CD4-positive, alpha-beta T cell treated with Interleukin-10 for 1 hour (primary cell): ENCODE measurements at places on chromosomes 4 and X.

GRCh38 chr4:108683479-108683878, 33.1 kb downstream of the OSTC start:
- DNase-seq: peak; percentile 3

DNA sequence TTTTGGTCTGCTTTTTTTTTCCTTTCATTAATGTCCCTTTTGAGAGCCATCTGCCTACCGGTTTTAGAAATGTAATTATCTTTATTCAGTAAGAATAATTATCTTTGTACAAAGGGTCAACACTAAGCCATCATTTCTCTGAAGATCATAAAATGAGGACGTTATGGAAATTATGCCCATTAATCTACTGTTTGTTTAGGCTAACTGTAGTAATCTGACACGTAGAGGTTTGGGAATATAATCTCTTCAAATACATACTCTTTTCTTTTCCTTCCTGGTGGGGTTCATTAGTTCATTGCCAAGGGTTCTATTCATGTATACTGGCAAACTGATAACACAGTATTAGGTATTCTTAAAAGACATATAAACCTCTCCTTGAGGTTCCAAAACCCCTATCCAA, 3.8 kb upstream of the HSD17B13 start:
- DNase-seq: no peak

DNA sequence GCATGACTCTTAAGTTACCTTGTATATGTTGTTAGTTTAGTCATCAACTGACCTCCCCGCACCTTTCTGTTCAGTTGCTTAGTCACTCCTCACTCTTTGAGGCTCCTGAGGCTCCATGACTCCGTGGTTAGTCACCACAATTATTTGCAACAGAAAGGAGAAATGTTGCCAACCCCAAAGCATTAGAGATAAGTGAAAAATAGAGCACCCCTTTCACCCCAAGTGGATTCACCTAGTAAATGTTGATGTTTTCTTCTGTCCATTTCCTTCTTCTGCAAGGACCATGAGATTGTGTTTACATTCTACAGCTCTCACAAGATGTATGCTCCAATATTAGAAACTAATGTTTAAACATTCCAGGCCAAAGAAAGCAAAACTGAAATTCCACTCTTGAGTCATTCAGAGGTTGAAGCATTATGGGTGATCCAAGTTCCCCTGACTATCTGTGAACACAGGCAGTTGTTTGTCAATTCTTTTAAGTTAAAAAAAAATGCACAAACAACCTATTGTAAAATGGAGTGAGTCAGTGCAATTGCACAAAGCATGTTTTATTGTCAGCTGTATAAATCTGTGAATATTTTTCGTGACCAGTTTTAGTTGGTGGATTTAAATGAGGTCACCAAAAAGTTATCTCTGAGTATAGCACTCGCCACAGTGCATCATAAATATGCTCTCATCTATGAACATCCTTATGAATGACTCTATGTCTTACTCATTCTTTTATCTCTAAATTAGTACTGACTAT, 552.4 kb upstream of the MAGEB2 start:
- no peak for DNase-seq

DNA sequence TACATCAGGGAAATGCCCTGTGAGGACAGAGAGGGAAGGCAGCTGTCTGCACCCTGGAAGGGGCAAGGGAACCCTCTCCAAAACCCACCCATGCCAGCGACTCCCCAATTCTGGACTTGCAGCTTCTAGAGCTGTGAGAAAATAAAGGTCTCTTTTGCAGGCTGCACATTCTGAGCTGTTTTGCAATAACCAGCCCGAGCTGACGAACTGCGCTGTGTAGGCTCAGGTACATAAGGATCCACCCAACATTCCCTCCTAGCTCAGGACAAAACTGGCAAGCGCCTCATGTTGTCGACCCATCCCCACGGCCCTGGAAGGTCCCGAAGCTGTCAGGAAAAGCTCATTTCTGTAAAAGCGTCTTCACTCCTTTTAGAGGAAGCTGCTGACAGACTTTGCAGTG, 271.8 kb downstream of the CRLF2 start:
- no peak for DNase-seq

- DNase-seq: no peak
Measured at GRCh38 chr4:86034616-86035015, 325.2 kb downstream of the MAPK10 start.

GRCh38 chrX:42943051-42943974, 165.3 kb upstream of the PPP1R2C start:
- DNase-seq: peak; percentile 70

DNA sequence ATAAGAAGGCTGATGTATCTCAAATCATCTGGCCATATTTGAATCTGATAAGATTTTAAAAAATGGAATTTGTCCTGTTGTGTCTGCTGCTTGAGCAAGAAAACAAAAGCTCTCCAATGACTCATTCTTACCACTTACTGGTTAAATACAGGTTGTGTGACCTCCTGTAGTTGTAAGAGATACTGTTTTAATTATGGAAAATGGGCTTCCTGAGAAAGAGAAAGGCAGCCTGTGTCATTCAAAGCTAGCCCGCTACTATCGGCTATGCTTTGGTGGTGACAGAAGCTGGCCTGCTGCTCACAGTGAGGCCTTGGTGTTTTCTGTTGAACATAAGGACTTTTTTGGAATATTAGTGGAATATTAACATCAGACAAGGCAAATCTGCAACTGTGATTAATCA, 1722.1 kb upstream of the PCDH10 start:
- DNase-seq: no peak

- no peak for DNase-seq
Measured at GRCh38 chrX:54171527-54172250, 11.4 kb downstream of the FAM120C start.

GRCh38 chr4:159219862-159220261, 117.0 kb downstream of the RAPGEF2 start:
- no peak for DNase-seq

DNA sequence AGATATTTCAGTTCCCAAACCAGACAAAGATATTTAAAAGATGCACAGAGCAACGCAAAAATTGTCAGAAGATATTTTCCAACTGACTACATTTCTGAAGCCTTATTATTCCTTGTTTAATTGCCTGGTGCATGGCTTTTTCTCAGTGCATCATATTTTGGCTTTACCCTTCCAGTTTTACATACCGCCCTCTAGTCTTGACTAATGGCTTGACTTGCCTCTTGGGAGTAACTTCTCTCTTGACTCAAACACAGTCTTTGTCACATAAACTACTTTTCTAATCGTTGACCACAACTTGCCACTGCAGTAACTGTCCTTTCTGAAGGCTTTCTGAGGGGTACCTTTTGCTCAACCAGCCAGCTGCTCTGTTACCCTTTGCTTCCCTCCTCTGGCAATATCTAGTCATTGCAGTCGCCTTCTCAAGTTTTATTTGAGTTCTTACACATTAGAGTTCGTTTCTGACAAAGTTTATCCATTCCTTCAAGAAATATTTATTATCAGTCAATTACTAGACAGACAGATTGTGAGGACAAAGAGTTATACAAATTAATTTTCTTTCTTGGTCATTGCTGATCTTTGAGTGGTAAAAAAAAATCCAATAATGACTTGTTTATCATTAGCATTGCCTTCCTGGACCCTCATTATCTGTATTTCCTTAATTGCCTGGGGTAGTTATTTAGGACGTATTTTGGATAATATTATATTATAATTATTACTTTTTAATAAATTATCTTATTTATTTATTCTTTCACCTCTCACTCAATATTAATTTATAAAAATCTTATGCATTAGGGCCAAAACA, 506.9 kb upstream of the PCDH10 start:
- no peak for DNase-seq

DNA sequence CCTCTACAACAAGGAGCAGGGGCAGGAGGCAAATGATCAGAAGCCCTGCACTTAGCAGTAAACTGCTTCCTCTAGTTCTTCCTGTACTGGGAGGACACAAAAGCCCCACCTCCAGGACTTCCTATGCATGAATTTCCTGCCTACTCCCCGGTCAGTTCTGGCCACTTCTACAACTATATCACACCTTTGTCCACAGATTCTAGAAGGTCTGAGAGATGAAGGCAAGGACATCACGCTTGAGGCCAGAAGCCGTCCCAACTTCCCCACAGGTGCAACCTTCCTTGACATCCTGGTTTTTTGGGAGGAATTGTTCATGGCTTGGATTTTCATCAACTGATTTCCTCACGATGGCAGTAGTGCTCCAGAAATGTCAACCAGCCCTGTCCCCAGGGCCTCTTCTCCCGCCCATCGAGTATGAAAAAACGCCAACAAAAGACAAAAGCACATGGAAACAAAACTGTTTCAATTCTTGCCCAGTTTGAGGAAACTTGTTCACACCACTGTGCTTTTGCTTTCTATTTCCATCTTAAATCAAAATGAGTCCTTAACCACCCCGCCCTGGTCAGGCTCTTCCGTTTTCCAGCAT, 206.5 kb upstream of the STK26 start:
- peak; percentile 88 for DNase-seq

- DNase-seq: peak; percentile 40
Measured at GRCh38 chrX:152926279-152926678, 28.4 kb downstream of the ZNF185 start.

DNA sequence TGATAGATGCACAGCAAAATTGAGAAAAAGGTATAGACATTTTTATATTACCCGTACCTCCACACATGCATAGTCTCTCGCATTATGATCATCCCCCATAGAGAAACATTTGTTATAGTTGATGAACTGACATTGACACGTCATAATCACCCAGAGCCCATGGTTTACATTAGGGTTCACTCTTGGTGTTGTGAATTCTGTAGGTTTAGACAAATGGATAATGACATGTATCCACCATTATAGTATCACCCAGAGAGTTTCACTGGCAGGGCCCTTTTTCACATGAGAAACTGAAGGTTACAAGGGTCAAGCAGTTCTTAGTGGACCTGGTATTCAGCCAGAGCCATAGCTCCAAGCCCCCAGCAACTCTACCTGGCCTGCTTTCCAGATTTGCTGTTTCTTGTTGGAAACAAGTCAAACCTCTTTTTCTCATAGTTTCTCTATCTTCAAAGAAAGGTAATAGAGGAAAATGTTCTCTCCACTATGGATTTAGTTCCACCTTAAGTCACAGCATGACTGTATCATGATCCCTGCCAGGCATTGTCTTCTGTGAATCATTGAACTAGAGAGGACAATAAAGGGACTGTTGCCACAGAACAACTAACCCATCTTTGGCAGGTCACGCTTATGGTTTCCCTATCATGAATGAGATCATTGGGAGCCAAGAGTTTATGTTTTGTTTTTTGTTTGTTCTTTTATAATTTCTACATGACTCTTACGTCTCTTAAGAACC, 64.0 kb downstream of the HHIP start:
- no peak for DNase-seq

DNA sequence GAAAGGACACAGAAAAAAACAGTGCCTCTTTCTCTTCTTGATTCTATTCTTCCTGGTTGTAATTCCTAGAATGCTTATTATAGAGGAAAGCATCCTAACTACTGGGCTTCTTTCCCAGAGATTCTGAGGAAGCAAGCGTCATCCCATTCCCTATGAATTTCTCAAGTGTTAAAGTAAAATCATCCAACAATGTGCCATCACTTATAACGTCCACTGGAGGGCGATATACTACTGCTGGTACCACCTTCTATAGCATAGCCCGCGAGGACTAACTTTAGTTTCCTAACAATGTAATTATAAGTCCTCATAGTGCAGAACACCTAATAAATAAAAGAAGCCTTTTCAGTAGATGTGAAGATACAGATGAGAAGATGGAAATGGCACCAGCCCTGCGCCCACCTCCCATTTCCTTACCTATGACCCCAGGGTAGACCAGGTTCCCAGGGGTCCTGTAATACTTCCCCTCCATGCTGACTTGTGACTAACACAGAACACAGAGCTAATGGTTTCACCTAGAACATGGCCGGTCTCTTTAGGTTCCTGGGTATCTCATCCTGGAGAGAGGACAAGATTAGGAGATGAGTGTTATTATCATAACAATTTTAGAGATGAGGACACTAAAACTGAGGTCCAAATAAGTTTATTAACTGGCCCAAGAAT, 4.2 kb downstream of the CENPVL3 start:
- peak; percentile 24 for DNase-seq

DNA sequence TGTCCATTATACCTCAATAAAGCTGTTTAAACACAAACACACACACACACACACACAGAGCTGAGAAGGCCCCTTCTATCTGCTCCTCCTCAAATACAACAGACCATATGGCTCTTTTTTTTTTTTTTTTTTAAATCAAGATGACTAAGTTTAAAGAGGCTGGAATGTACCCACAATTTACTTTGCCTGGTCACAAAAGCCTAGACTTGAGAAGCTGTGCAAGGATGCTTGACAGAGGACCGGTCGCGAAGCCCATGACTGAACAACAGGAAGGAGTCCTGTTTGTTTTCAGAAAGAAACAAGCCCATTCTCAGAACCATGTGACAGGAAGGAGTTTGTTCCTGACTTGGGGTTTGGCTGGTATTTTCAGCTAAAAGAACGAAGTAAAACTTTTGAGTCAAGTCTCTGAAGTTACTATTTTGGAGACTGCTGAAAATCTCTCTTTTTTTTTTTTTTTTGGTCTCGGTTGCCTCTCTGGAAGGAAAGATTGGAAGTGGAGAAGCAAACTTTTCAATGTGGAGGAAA, 650.9 kb upstream of the TENM3 start:
- no peak for DNase-seq

DNA sequence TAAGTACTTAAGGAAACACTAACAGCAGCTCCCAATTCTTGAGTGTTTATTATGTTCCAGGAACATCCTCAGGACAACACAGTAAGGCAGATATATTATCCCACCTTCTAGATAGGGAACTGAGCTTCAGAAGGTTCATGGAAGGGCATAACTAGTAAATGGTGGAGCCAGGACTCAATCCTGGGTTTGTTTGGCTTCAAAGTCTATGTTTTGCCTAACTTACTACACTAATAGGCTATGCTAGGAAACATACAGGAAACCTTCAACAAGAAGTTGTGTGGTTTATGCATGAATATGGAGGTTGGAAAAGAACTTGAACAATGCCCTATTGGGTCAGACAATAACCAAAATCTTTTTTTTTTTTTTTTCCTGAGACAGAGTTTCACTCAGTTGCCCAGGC, 72.5 kb upstream of the GPR34 start:
- DNase-seq: no peak

DNA sequence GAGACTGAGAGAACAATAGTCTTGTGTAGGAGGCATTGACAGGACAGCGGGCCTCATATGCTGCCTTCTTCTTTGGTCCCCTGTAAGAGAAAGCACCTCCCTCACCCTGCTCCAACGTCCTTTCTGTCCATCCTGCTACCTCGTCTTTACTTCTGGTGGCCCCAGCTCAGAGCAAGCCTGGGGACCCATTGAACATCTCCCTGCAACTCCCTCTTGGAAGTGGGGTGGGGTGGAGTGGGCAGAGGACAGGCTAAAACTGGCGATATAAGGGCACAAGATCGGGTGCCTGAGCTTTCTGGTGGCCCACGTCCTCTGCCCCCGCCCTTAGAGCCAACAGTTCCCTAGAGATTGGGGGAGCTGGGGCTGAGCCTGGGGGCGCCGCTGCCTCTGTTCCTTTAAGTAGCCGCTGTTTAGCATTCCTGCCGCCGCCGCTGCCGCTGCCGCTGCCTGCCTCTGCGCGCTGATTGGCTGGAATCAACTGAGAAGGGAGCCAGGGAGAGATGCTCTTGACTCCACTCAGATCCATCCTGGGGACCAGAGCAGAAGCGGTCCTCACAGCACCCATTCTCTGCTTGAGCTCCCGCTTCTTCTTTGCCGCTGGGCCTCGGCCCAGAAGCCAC, at the start of gene DLG3:
Gene DLG3 (plus strand): TSS at position 510 of the 620 bp plus-strand sequence. CDS start 367 bp downstream, outside the sequence.
- DNase-seq: peak; percentile 39

- DNase-seq: no peak
Measured at GRCh38 chr4:24451870-24452269, 132.5 kb downstream of the DHX15 start.

GRCh38 chr4:41375561-41375960, 118.8 kb downstream of the UCHL1 start:
- no peak for DNase-seq
